ENCODE measurements at places on chromosomes 16 and 17.

DNA sequence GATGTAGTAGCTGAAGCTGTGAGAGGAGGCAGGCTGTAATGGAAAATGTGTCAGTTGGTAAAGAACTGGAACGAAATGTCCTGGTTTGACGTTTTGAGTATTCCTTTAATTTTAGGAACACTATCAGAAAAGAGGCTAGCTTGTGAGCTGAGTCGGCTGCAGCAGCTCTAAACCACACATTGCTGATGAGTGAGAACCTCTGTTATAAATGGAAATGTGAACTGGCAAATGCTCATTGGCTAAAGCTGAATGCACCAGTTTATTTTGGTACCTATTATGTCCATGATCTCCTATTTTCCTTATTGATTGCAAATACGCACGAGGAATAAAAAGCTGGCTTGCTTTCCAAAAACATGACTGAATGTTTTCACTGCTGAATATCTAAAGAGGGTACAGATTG lies 11.0 kb upstream of the WIPI1 start:
- DNase-seq: no peak

- no peak for DNase-seq
Observed at GRCh38 chr16:85417156-85417860, 195.8 kb upstream of the GSE1 start.

- no peak for DNase-seq
Observed at GRCh38 chr17:49875685-49876084, 27.8 kb upstream of the TAC4 start.

- no peak for DNase-seq
Observed at GRCh38 chr16:51719376-51719775, 568.3 kb upstream of the SALL1 start.

DNA sequence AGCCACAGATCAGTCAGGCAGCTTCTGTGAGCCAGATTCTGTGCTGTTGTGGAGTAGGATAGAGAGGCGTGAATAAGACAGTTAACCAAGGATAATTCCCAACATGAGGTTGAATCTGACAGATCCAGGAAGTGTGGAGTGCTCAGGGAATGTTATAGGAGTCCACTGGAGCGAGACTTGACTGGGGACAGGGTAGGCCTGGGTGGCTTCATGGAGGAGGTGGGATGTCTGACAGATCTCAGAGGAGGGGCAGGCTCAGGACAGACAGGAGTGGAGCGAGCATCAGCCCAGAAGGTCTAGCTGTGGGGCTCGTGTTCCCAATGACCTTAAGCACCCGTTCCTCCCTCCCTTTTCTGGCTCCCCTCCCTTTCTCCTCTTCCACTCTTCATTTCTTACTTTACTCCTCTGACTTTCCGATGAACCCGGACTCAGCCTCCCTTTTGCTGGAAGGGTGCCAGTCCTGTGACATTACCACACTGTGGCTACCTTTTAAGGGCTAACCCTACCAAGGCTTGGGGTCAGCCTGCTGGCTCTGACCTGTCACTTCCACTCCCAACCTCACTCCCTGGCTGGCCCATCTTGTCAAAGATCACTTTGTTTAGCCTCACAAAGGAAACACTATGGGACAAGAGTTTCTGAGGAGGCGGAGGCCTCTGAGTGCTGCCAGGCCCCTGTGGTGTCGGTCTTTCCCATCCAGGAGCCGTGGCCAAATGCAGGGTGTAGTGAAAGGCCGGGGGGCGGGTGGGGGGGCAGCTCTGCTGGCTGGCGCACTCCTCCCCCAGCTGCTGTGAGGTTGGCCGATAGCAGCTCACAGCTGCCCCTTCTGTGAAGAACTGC lies 28.5 kb upstream of the EFCAB13 start:
- no peak for DNase-seq

- no peak for DNase-seq
Observed at GRCh38 chr17:28272166-28272565, 46.8 kb upstream of the TMEM97 start.

DNA sequence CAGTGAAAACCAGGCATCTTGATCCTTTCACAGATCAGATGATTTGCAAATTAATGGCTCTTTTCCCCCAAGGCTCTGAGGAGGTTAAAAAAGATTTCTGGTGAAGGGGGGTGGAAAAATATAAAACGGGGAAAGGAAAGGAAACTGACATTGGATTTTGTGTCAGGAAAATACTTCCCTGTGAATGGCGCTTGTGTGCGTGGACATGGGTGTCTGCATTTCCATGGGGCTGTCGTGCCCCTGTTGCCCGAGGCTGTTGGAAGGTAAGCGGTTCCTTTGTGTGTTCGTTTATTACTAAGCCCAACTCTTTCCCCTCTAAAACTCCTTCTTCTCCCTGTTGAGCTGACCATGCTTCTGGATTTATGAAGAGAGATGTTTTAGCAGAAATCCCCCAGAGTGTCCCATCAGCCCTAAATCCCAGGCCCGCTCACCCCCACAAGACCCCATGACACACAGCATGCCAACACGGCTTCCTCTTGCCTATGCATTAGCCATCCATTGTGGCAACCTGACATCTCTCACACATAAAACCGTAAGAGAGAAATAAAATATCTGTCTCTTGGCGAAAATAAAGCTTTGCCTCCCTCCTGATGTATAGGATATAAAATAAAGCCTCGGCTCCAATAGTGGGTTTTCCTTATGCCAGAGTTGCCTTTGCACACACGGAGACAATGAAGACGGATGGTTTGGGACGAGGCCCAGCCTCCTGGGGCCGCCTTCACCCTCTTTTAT lies 7.3 kb upstream of the LHX1 start:
- DNase-seq: no peak

DNA sequence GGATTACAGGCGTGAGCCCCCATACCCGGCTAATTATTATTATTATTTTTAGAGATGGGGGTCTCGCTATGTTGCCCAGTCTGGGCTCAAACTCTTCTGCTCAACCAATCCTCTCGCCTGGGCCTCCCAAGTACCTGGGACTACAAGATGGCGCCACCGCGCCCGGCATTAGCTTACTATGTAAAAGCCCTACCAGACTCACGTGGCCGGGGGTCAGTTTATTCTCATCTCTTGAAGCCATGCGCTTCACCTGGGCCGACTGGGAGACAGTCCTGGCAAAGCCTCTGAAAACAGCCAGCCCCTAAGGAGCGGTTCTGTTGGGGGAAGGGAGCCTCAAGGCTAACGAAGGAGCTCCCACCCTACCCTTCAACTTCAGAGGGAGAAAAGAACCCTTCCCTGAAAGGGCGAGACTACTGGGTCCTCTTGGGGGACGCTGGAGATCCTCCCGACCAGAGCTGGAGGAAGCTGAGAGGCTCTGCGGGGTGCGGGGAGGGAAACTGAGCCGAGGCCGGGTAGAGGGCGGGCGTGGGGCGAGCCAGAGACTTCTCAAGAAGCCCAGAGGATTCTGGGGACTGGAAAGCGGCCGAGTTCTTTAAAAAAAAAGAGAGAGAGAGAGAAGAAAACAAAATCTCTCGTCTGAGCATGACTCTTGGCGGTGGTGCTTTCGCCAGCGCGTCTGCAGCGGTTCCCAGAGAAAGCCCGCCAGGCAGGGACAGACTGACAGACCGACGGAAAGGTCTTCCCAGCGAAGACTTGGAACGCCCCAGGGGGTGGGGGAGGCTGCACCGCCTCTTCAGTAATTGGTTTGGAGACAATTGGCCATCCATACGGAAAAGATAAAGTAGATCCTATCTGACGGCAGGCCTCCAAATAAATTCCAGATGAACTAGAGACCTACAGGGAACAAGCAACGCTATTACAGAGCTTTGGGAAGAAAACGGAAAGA lies 5.6 kb upstream of the TUBG2 start:
- no peak for DNase-seq

GRCh38 chr16:22977294-22977697 lies 163.3 kb downstream of the HS3ST2 start:
- DNase-seq: no peak

DNA sequence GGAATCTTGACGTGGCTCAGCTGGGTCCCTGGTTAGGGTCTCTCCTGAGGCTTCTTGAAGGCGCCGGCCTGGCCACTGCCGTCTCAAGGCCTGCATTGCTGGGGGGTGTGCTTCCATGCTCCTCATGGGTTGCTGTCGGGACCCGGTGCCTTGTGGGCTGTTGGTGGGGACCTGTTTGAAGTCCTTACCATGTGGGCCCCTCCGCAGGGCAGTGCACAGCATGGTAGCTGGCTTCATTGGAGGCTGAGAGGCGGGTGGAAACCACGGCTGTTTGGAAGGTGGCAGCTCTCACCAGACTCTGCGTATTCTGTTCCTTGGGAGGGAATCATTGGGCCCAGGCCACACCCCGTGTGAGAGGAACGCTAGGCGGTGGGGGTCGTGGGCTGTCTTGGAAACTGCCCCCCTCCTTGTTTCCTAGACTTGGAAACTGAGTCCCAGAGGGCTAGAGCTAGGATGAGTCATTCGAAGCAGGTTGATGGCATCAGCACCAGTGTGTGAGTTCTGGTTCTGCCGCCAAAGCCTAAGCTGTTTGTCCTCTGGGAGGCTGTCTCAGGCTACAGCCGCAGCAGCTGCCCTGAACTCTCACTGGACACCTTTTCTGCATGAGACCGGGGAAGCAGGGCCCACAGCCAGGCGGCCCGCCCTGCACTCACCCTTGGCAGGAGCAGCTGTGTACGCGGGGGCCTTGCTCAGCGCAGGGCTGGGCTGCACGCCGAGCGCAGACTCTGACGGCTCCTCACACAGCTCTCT lies 35.2 kb downstream of the ZNF750 start:
- no peak for DNase-seq

- DNase-seq: no peak
Observed at GRCh38 chr16:10324210-10324609, 61.7 kb upstream of the ATF7IP2 start.

DNA sequence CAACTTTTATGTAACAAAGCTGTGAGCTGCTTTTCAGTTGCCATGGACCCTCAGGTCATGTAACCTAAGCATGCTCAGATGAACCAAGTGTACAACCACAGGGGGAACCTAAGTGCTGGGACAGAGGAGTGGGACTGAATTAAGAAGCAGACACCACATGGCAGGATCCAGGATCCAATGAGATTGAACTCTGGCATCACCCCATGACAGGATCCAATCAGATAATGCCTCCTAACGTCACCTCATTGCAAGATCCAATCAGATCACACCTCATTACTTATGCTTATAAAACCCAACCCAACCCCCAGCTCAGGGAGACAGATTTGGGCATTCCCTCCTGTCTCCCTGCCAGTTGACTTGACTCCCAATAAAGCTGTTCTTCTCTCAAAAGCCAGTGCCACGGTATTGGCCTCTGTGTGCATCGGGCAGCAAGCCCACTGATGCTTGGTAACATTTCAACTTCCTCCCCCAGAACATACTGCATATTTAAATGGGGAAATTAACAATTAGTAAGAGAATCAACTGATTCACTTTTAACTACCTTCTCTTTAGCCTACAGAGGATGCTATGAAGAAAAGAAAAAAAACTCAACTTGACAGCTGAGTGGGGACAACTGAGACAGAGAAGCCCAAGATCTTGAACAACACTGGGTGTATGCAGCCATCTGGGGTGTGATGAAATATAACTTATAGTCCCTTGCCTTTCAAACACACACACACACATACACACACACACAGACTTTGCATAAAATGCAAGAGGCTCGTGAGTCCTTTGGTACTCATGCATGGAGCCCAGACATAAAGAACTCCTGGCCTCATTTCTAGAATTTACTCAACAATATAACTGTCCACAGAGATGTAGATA lies 148.4 kb downstream of the SLC39A11 start:
- DNase-seq: no peak

GRCh38 chr17:9251273-9251672 lies 230.0 kb downstream of the NTN1 start:
- no peak for DNase-seq

DNA sequence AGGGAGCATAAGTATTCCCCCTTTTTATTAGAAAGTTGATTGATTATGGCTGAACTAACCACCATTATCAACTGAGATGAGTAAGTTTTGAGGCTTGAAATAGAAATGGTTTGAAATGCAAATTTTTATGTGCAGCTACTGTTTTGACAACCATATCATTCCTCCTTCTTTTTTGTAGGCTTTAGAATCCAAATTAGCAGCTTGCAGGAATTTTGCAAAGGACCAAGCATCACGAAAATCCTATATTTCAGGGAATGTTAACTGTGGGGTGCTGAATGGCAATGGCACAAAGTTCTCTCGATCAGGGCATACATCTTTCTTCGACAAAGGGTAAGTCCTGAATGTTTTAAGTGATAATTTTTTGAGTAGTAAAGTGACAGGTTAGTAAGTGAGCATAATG lies 24.1 kb downstream of the NDEL1 start:
- DNase-seq: no peak

GRCh38 chr16:81708266-81709015 lies 70.7 kb upstream of the PLCG2 start:
- DNase-seq: no peak

- DNase-seq: no peak
Observed at GRCh38 chr17:34249478-34249877, 5.6 kb upstream of the CCL2 start.

GRCh38 chr16:83952587-83952939 lies 477 bp upstream of the OSGIN1 start:
- no peak for DNase-seq

DNA sequence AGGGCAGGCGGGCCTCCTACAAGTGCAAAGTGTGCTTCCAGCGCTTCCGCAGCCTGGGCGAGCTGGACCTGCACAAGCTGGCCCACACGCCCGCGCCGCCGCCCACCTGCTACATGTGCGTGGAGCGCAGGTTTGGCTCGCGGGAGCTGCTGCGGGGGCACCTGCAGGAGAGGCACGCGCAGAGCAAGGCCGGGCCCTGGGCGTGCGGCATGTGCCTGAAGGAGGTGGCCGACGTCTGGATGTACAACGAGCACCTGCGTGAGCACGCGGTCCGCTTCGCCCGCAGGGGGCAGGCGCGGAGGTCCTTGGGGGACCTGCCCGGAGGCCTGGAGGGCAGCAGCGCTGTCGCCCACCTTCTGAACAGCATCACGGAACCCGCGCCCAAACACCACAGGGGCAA lies 16.3 kb upstream of the ZFPM1 start:
- DNase-seq: no peak

DNA sequence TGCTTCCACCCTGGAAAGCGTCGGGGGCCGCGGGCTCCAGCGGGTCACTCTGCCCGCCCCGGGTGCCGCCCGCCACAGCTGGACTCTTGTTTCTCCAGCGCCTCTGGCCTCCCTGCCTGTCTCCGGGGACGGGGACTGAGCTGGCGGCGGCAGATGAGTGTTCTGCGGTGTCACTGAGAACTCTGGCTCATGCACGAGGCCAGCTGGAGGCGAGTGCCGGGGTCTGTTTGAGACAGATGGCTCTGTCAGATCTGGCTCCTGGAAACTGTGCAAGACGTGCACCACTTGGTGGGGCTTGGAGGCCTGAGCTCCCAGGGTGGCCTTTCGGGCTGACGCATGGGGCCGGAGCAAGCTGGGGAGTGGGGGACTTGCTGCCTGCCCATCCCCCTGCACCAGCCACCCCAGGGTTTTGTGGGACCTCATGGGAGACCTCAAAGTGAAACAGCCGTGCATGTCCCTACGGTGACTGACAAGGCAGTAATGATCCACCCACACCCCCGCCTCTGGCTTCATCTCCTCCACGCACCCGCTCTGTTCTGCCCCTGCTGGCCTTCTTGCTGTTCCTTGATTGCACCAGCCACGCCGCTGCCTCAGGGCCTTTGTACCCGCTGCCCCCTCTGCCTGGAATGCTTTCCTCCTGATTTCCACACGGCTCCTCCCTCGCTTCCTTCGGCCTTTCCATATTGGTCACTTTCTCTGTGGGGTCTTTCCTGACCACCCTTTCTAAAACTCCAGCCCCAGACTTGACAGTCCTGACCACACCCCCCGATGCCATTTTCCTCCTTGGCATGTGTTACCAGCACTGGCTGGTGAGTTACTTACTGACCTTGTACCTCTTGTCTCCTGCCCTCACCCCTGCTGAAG lies 174.9 kb upstream of the CIBAR2 start:
- DNase-seq: no peak
